Neural crest cell (in vitro differentiated cells): ENCODE measurements at places on chromosomes 7 and 10. TPM values are rescaled to one million over a fixed set of nuclear protein-coding genes. Genes with fewer than 3 reads are reported as not detected.

Gene AQP1
- total RNA-seq, result 0.48 and 1.4 TPM in 2 replicates

Gene RSPH10B2
- total RNA-seq, result 0.65 and 0.96 TPM in 2 replicates

Gene PDGFA
- 0.82 and 1.0 TPM in 2 replicates for total RNA-seq

Gene PLEKHS1
- not detected in 2 replicates for total RNA-seq

Gene ADAM22
- 12.1 and 13.4 TPM in 2 replicates for total RNA-seq

Gene PRF1
- not detected in 2 replicates for total RNA-seq

Gene LRMDA
- total RNA-seq, result 0.98 and 3.1 TPM in 2 replicates

Gene LRRD1
- total RNA-seq, result 0.57 and 0.58 TPM in 2 replicates

Gene ADAP1
- total RNA-seq, result 5.2 and 6.4 TPM in 2 replicates

Gene LIMK1
- 80.4 and 82.1 TPM in 2 replicates for total RNA-seq

Gene OR13A1
- 0.09 TPM in 1 of 2 replicates, not detected in the other for total RNA-seq

Gene PLA2G12B
- not detected in 2 replicates for total RNA-seq

Gene LHPP
- total RNA-seq, result 8.0 and 8.8 TPM in 2 replicates

Gene TIMM23
- total RNA-seq, result 72.0 and 73.9 TPM in 2 replicates

Gene SPDYE5
- not detected in 2 replicates for total RNA-seq

Gene HABP2
- not detected in 2 replicates for total RNA-seq

Gene SPDYE2B
- not detected in 2 replicates for total RNA-seq

Gene GPER1
- 0.91 and 1.1 TPM in 2 replicates for total RNA-seq

Gene PRLHR
- not detected in 2 replicates for total RNA-seq

Gene HECW1
- 2.8 and 3.6 TPM in 2 replicates for total RNA-seq

DNA sequence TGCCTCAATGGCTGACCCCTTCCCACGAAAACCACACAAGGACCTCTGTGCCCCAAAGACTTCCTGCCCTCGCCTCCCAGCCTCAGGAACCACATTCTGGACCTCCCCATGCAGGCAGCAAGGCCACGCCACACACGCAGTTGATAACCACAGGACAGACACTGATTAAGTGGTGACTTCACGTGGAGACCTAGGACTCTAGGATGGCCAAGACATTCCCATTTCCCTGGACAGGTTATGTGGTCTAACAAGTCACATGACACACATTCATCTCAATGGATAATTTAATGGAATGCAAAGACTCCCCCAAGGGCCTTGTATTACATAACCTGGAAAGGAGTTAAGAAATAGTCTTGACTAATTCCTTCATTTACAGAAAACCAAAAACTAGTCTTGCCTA lies 110.2 kb downstream of the LARP4B start:
- H3K27ac ChIP-seq, result peak overlapping the region; percentile 74
- H3K4me3 ChIP-seq, result no peak overlapping the region
- no peaks in the 10 kb centered on the region for H3K4me1 ChIP-seq
- peaks cover 16% of the 10 kb centered on the region for H3K36me3 ChIP-seq
- no peaks in the 10 kb centered on the region for H3K27me3 ChIP-seq
- DNase-seq, result no peak

- H3K36me3 ChIP-seq, result peaks cover 3% of the 10 kb centered on the region
- H3K27ac ChIP-seq, result no peak overlapping the region
- H3K4me1 ChIP-seq, result peaks cover 38% of the 10 kb centered on the region
- DNase-seq, result no peak
- H3K4me3 ChIP-seq, result no peak overlapping the region
Observed at GRCh38 chr10:121698336-121698735, 100.1 kb upstream of the FGFR2 start.

- peak overlapping the region; percentile 68 for H3K4me3 ChIP-seq
- peaks cover 26% of the 10 kb centered on the region for H3K4me1 ChIP-seq
- H3K36me3 ChIP-seq, result no peaks in the 10 kb centered on the region
- H3K27ac ChIP-seq, result no peak overlapping the region
- DNase-seq, result no peak
Observed at GRCh38 chr7:151113344-151114150, 27.3 kb downstream of the AGAP3 start.

GRCh38 chr10:92091965-92092364 lies 168.4 kb downstream of the BTAF1 start:
- H3K4me1 ChIP-seq, result peaks cover 6% of the 10 kb centered on the region
- H3K27me3 ChIP-seq, result peaks cover 3% of the 10 kb centered on the region
- no peak overlapping the region for H3K4me3 ChIP-seq
- H3K27ac ChIP-seq, result no peak overlapping the region
- no peak for DNase-seq

GRCh38 chr10:72108830-72109635 lies 20.7 kb upstream of the SPOCK2 start:
- peaks cover 53% of the 10 kb centered on the region for H3K4me1 ChIP-seq
- no peak overlapping the region for H3K4me3 ChIP-seq
- H3K27ac ChIP-seq, result no peak overlapping the region
- DNase-seq, result no peak

DNA sequence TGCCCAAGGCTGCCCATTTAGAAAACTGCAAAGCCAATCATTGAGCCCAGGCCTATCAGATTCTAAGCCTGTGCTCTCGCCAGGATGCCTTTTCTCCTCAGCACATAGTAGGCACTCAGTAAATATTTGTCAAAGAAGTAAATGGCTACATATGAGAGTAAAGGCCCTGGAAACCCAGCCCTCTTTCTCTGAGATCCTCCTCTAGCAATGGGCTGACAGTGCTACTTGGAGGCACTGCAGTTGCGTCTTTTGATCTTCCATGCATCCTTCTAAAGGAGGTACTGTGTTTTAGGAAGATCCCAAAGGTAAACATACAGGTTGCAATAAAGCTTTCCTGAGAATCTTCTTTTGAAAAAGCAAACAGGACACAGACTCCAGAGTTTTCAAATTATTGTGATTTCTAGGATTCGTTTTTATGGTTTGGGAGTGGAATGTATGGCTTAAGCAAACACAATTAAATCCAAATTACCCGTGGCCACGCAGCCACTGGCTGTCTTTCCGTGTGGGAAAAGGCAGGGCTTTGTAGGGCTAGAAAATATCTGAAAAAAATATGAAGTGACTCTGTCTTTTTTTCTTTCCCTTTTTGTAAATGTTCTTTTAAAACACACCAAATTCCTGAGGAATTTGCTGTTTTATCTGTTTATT lies 151.3 kb upstream of the BMPER start:
- no peak for DNase-seq
- H3K4me1 ChIP-seq, result peaks cover 17% of the 10 kb centered on the region
- no peaks in the 10 kb centered on the region for H3K36me3 ChIP-seq
- H3K27me3 ChIP-seq, result no peaks in the 10 kb centered on the region
- no peak overlapping the region for H3K4me3 ChIP-seq
- H3K27ac ChIP-seq, result no peak overlapping the region

GRCh38 chr7:20816372-20816959 lies 29.8 kb upstream of the SP8 start:
- no peak overlapping the region for H3K27ac ChIP-seq
- H3K27me3 ChIP-seq, result no peaks in the 10 kb centered on the region
- H3K4me1 ChIP-seq, result no peaks in the 10 kb centered on the region
- H3K4me3 ChIP-seq, result no peak overlapping the region
- no peak for DNase-seq
- H3K36me3 ChIP-seq, result no peaks in the 10 kb centered on the region

- H3K27ac ChIP-seq, result no peak overlapping the region
- no peak overlapping the region for H3K4me3 ChIP-seq
- H3K27me3 ChIP-seq, result no peaks in the 10 kb centered on the region
- no peak for DNase-seq
Observed at GRCh38 chr10:62694537-62695126, 109.9 kb upstream of the ADO start.

DNA sequence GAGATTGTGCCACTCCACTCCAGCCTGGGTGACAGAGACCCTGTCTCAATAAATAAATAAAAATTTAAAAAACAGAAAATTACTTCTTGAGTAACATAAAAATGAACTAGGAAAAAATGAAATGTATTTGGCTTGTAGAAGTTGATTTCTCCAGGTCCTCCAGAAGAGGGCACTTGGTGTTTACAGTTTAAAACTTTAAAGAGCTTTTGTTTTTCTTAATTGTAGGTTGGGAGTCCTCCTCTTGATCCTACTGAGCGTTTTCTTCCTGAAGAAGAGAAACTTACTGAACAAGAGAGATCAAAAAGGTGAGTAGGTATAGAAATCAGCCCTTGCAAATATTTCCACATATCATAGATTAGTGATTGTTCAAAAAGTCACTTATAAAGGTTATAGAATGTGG lies 16.2 kb downstream of the KIFBP start:
- no peak for DNase-seq
- no peak overlapping the region for H3K27ac ChIP-seq
- H3K36me3 ChIP-seq, result no peaks in the 10 kb centered on the region
- H3K27me3 ChIP-seq, result no peaks in the 10 kb centered on the region
- no peaks in the 10 kb centered on the region for H3K4me1 ChIP-seq

DNA sequence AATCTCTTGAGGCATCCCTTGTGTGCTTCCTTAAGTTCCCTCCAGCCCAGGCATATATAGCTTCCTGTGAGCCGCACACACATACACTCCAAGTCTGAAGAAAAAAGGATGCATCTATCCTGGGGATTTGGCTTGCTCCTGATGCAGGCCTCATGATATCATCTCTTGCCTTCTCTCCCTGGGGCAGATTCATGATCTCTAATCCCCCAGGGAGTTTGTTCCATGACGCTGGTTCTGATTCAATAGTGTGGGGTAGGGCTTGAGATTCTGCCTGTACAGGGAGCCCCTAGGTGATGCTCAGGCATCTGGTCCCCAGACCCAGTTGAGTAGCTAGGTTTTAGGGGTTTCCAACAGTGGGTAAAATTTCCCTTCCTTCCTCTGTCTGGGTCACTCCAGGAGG lies 1.5 kb downstream of the PON1 start:
- peaks cover 13% of the 10 kb centered on the region for H3K27me3 ChIP-seq
- H3K4me1 ChIP-seq, result peaks cover 7% of the 10 kb centered on the region
- H3K36me3 ChIP-seq, result no peaks in the 10 kb centered on the region
- DNase-seq, result no peak

DNA sequence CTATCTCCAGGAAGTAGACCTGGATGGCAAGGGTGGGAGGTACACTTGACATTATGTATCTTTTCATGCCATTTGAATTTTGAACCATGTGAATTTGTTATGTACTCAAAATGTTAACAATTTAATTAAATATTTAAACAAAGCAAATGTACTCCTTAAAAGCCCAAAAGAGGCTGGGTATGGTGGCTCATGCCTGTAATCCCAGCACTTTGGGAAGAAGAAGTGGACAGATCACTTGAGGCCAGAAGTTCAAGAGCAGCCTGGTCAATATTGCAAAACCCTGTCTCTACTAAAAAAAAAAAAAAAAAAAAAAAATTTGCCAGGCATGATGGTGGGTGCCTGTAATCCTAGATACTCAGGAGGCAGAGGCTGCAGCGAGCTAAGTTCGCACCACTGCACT lies 136.9 kb upstream of the ASAH2 start:
- no peaks in the 10 kb centered on the region for H3K27me3 ChIP-seq
- peaks cover 4% of the 10 kb centered on the region for H3K4me1 ChIP-seq
- no peaks in the 10 kb centered on the region for H3K36me3 ChIP-seq
- H3K27ac ChIP-seq, result no peak overlapping the region
- H3K4me3 ChIP-seq, result no peak overlapping the region

GRCh38 chr10:29876008-29876555 lies 183.3 kb downstream of the JCAD start:
- H3K27me3 ChIP-seq, result no peaks in the 10 kb centered on the region
- H3K36me3 ChIP-seq, result peaks cover 2% of the 10 kb centered on the region
- no peak overlapping the region for H3K4me3 ChIP-seq
- H3K27ac ChIP-seq, result peak overlapping the region; percentile 10
- H3K4me1 ChIP-seq, result peaks cover 52% of the 10 kb centered on the region
- no peak for DNase-seq

GRCh38 chr7:84194484-84195271 lies at the start of gene SEMA3A:
Gene SEMA3A (minus strand): TSS chr7:84194789. CDS start chr7:84194586, 203 bp downstream.
- H3K27me3 ChIP-seq, result no peaks in the 10 kb centered on the region
- H3K4me3 ChIP-seq, result peak within 1 kb of the TSS; percentile 95
- H3K27ac ChIP-seq, result peak within 1 kb of the TSS; percentile 73
- peaks cover 41% of the 10 kb centered on the region for H3K4me1 ChIP-seq

- no peaks in the 10 kb centered on the region for H3K4me1 ChIP-seq
- no peak overlapping the region for H3K27ac ChIP-seq
- no peak overlapping the region for H3K4me3 ChIP-seq
- no peaks in the 10 kb centered on the region for H3K27me3 ChIP-seq
Observed at GRCh38 chr7:125316466-125316865, 386.8 kb upstream of the POT1 start.

- peaks cover 8% of the 10 kb centered on the region for H3K4me1 ChIP-seq
- no peak for DNase-seq
- no peak overlapping the region for H3K4me3 ChIP-seq
- H3K27ac ChIP-seq, result no peak overlapping the region
- H3K36me3 ChIP-seq, result peaks cover 3% of the 10 kb centered on the region
Observed at GRCh38 chr7:45515346-45515745, 58.8 kb upstream of the ADCY1 start.

GRCh38 chr7:157932498-157933218 lies 595.9 kb downstream of the DNAJB6 start:
- no peak overlapping the region for H3K4me3 ChIP-seq
- H3K27me3 ChIP-seq, result no peaks in the 10 kb centered on the region
- no peak overlapping the region for H3K27ac ChIP-seq
- no peaks in the 10 kb centered on the region for H3K4me1 ChIP-seq

GRCh38 chr10:31456468-31456867 lies 137.5 kb downstream of the ZEB1 start:
- H3K36me3 ChIP-seq, result peaks cover 16% of the 10 kb centered on the region
- H3K4me3 ChIP-seq, result no peak overlapping the region
- H3K27me3 ChIP-seq, result no peaks in the 10 kb centered on the region
- no peak for DNase-seq
- H3K27ac ChIP-seq, result no peak overlapping the region

DNA sequence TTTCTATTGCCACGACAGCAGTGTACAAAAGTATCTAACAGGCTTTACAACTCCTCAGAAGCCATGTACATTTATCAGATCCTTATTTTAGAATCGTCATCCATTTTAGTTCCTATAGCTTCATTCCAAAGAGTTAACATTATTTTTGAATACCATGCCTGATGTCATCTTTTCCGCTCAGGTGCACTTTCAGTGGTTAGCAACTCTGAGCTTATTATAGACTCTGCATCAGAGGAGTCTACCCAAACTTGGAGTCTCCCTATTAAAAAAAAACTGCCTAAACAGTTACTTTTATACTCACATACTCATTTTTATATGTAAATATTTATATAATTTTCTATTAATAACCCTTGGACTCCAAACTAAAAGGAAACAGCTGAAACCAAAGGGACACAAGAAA lies 31.6 kb upstream of the PRSS37 start:
- no peaks in the 10 kb centered on the region for H3K4me1 ChIP-seq
- H3K27me3 ChIP-seq, result peaks cover 4% of the 10 kb centered on the region
- no peaks in the 10 kb centered on the region for H3K36me3 ChIP-seq
- H3K4me3 ChIP-seq, result no peak overlapping the region
- no peak overlapping the region for H3K27ac ChIP-seq

- no peak for DNase-seq
- H3K27me3 ChIP-seq, result no peaks in the 10 kb centered on the region
- peaks cover 7% of the 10 kb centered on the region for H3K4me1 ChIP-seq
Observed at GRCh38 chr10:95268438-95268837, 22.4 kb downstream of the PDLIM1 start.

- H3K4me1 ChIP-seq, result peaks cover 42% of the 10 kb centered on the region
- no peak for DNase-seq
- no peaks in the 10 kb centered on the region for H3K36me3 ChIP-seq
- no peak overlapping the region for H3K27ac ChIP-seq
- no peak overlapping the region for H3K4me3 ChIP-seq
Observed at GRCh38 chr10:112721080-112721698, 228.9 kb upstream of the TCF7L2 start.

GRCh38 chr10:112816033-112816430 lies 134.0 kb upstream of the TCF7L2 start:
- H3K27me3 ChIP-seq, result no peaks in the 10 kb centered on the region
- H3K4me1 ChIP-seq, result peaks cover 70% of the 10 kb centered on the region
- peak overlapping the region; percentile 13 for H3K27ac ChIP-seq
- peaks cover 5% of the 10 kb centered on the region for H3K36me3 ChIP-seq
- H3K4me3 ChIP-seq, result peak overlapping the region; percentile 17

- peaks cover 8% of the 10 kb centered on the region for H3K4me1 ChIP-seq
- H3K27ac ChIP-seq, result no peak overlapping the region
- no peak for DNase-seq
Observed at GRCh38 chr10:91711885-91712680, 79.2 kb upstream of the PPP1R3C start.
